Left ventricle myocardium superior (tissue), 1 donor: ENCODE measurements at places on chromosomes 1 and 21. TPM values are rescaled to one million over a fixed set of nuclear protein-coding genes. Genes with fewer than 3 reads are reported as not detected.

DVL1 gene
- 144 TPM for total RNA-seq

LAMB3 gene
- 5.2 TPM for total RNA-seq

C4BPB gene
- total RNA-seq = not detected

SYNC gene
- total RNA-seq = 12.2 TPM

PGLYRP3 gene
- not detected for total RNA-seq

MSH4 gene
- 0.40 TPM for total RNA-seq

GRCh38 chr1:85577419-85578320 is 2.9 kb upstream of the CCN1 start:
- DNase-seq = peak; percentile 61

GRCh38 chr1:26790551-26790953 is 2.8 kb downstream of the PIGV start:
- no peak for DNase-seq

DNA sequence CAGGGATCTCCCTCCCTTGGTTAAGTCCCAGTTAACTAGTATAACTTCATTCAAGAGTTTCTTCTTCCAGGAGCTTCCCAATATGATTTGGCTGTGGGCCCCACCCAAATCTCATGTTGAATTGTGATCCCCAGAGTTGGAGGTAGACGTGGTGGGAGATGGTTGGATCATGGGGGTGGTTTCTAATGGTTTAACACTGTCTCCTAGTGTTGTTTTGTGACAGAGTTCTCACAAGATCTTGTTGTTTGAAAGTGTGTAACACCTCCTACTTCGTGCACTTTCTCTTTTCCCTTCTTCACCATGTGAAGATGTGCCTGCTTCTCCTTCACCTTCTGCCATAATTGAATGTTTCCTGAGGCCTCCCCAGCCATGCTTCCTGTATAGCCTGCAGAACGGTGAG is 251.8 kb upstream of the FGGY start:
- no peak for DNase-seq

GRCh38 chr1:52792036-52792435 is 50.5 kb upstream of the ZYG11A start:
- DNase-seq = no peak

DNA sequence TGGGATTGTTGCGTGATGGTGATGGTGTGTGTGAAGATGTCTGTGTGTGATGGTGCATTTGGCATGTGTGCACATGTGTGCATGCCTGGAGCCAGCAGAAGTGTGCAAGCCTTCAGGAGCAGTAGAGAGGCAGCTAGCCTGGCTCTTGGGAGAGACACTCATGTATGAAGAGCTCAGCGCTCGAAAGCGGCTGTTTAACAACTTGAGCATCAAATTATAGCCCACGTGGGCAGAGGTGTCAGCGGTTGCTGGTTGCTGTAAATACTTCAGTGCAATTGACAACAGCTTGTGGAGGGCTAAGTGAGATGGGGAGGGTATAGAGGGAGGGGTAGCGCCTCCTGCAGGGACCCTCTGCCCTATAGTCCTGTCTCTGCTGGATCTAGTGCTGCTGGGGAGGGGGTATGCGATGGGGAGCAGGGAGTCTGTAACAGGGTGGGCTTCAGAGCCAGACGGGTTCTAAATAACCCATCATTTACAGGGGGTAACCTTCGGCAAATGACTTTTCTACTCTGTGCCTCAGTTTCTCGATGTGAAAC is 21.5 kb downstream of the FOXD2 start:
- DNase-seq = no peak

DNA sequence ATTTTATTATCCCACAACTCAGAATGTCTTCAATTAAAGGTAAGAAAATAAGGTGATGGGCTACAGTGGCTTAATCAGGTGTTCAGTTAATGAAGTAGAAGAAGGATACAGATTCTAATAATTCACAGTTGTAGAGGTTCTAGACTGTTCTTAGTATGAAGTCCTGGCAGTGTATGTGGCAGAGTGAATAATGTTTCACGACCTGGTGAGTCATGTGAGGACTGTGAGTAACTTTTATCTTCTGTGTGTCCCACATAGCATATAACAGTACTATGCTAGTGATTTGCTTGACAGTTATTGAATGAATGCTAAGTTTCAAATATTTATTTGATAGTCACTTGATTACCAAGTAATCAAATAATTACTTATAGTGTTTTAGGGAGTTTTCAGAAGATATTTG is 20.0 kb downstream of the SLC16A4 start:
- no peak for DNase-seq

GRCh38 chr1:26043765-26044164 is 2.2 kb downstream of the SLC30A2 start:
- DNase-seq = no peak
